ENCODE measurements at places on chromosomes 11 and 22.

DNA sequence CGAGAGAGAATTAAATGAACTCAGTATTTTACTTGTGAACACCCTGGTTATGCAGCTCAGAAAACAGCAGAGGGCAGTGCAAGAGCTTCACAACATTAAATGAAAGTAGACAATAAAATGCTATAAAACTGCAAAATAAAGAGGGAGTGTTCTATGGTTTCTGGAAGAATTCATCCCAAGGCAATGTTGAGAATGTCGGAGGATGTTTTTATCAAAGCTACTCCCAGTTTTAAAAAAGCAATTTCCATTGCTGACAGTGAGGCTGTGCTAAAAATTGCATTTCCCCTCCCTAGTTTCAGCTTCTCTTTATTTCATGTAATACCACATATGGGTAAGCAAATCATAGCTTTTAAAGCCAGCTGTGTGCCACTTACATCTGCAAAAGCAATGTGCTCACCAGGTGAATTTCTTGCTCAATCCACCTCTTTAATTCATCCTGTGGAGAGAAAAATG is 296.8 kb downstream of the RAB38 start:
- no peak for DNase-seq

DNA sequence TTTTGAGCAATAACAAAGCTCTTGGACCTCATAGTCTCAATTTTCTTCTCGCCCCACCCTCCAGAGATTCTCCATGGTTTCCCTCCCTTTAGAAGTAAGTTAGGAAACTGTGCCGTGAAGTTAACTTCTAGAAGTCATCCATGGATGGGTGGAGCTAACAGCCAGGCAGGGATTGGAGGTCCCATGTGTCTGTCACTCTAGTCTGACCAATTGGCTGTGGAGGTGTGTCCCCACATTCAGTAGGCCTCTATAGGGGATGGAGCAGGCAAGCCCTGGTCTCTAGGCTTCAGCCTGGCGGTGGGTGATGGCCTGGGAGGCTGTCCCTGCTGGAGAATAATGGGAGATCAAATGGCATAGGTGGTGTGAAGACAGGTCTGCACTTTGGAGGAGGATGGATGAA is 50.7 kb downstream of the TP53I11 start:
- DNase-seq = peak; percentile 47

DNA sequence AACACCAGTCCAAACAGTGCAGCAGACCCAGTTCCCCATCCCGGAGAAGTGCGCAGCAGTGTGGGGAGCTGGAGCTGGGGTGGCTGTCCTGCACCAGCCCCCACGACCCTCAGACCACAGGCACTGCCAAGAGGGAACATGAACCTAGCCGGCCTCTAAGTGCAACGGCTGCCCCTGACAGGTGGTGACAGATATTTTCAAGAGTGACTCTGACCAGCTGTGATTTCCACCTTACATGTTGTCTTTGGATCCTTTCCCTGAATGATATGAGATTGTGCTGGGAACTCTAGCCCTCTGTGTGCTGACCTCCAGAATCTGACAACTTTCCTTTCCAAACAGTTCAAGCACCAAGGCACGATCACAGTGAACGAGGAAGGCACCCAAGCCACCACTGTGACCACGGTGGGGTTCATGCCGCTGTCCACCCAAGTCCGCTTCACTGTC is 12.6 kb downstream of the SERPIND1 start:
- DNase-seq = no peak

DNA sequence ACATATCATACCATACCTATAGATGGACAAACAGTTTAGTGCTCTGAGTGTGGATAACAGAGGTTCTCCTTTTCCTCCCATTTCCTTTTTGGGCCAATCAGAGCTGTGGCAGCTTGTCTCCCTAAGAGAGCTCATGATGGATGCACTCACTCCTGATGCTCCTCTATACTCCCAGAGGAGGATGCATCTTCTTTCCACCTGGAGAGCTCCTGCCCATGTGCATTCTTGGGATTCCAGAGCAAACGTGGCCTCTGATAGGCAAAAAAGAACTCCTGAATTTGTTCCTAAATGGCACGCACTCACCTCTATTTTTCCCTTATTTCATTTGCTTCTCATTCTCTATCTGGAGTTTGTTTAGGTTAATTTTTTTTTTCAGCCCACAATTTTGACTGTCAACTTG is 2.9 kb downstream of the MRGPRX3 start:
- DNase-seq = no peak

DNA sequence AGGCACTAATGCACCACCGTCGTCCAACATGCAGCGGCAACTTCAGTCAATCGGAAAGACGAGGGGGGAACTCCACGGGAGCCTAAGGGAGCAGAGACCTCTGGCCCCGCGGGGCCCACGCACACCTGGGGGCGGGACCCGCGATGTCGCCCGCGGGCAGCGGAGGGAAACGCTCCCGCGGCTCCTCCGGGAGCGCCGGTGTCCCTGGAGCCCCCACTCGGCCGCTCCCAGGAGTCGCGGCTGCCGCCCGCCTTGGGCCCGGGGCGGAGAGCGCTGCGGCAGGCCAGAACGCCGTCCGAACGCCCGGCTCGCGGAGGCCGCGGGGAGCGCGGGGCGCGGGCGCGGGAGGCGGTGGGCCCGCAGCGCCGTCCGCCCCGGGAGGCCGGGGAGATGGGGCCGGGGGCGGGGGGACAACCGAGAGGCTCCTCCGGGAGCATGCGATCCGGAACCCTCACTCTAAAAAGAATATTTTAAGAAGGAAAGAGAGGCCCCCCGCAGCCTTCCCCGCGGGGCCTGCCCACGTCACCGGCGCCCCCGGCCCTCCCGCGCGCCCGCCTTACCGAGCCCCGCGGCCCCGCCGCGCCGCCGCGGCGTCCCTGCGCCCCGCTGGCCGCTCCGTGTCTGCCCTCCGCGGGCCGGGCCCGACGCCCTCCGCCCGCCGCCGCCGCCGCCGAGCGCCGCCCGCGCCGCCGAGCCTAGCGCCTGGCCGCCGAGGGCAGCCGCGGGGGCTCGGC is 86.6 kb upstream of the ARHGAP32 start:
- peak; percentile 34 for DNase-seq

All from suppressor macrophage treated with lipopolysaccharide for 4 hours (primary cell).